Heart right ventricle (tissue), 16 donors: ENCODE measurements at places on chromosomes 11 and 22.

GRCh38 chr11:62125881-62126280, 2.1 kb downstream of the INCENP start:
- H3K4me3 ChIP-seq, result no peak overlapping the region
- DNase-seq, result no peak
- H3K27me3 ChIP-seq, result no peaks in the 10 kb centered on the region
- peaks cover 12% of the 10 kb centered on the region for H3K4me1 ChIP-seq
- H3K27ac ChIP-seq, result no peak overlapping the region
- H3K36me3 ChIP-seq, result peaks cover 12% of the 10 kb centered on the region

GRCh38 chr11:118007040-118007439, 20.8 kb downstream of the IL10RA start:
- DNase-seq, result no peak
- H3K27ac ChIP-seq, result no peak overlapping the region
- no peaks in the 10 kb centered on the region for H3K27me3 ChIP-seq

- no peak for DNase-seq
- no peaks in the 10 kb centered on the region for H3K36me3 ChIP-seq
- H3K4me1 ChIP-seq, result peaks cover 18% of the 10 kb centered on the region
Observed at GRCh38 chr22:29147331-29147899, 58.3 kb upstream of the EMID1 start.

DNA sequence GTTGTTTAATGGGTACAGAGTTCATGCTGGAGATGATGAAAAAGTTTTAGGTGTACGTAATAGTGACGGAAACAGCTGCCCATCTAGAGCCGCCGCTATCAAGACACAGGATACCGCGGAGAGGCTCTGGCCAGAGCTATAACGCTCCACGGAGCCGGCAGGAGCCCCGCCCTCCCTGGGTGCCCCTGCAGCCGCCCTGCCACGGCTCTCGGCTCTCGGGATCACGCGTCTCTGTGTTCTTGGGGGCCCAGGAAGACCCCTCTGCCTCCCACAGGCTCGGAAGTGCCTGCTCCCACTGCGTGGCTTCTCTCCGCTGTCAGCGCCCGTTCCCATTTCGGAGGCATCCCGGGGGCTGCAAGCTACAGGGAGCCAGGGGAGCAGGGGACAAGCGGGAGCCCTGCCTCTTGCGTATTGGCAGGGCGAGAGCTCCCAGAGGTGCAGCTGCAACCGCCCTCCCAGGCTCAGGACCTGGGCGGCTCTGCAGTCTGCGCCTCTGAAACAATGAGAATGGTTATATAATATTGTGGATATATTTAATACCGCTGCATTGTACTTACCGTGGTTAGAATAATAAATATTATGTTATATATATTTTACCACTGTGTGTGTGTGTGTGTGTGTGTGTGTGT, 13.7 kb downstream of the GLYATL2 start:
- no peak for DNase-seq
- H3K4me1 ChIP-seq, result no peaks in the 10 kb centered on the region
- peaks cover 31% of the 10 kb centered on the region for H3K27me3 ChIP-seq
- H3K36me3 ChIP-seq, result no peaks in the 10 kb centered on the region
- H3K27ac ChIP-seq, result no peak overlapping the region
- H3K4me3 ChIP-seq, result no peak overlapping the region

GRCh38 chr11:64268893-64269539, 15.4 kb downstream of the BAD start:
- H3K27me3 ChIP-seq, result no peaks in the 10 kb centered on the region
- H3K4me1 ChIP-seq, result peaks cover 36% of the 10 kb centered on the region
- peak overlapping the region; percentile 68 for H3K4me3 ChIP-seq
- H3K27ac ChIP-seq, result peak overlapping the region; percentile 96
- H3K36me3 ChIP-seq, result peaks cover 4% of the 10 kb centered on the region
- peak; percentile 73 for DNase-seq
